ENCODE measurements at places on chromosomes 13 and 19. TPM values are rescaled to one million over a fixed set of nuclear protein-coding genes. Genes with fewer than 3 reads are reported as not detected.
A peak's percentile ranks its signal among the peaks of the same experiment; 100 is the strongest.

TUBB4A gene
- total RNA-seq: 16.8 TPM

- no peak for DNase-seq
These were observed 73.2 kb upstream of the MBNL2 start for GRCh38 chr13:97148894-97149293.

DNA sequence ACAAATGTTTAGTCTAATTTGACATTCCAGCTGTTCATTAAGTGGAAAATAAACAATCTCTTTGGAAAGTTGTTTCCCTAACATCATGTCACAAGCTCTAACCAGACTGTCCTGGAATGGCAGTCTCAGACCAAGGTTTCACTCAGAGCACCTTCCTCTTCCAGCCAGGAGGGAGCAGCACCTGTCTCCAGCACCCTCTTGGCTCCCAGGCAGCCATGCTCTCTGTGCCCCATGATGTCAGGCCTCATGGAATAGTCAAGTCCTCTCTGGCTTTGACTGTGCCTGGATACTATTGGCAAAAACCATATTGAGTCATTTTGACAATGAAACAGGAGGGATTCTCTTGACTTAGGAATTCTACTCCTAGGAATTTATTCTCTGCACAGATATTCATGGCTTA, 171.4 kb downstream of the OXGR1 start:
- no peak for DNase-seq

- no peak for DNase-seq
These were observed 94.1 kb downstream of the HSPH1 start for GRCh38 chr13:31067416-31068118.

DNA sequence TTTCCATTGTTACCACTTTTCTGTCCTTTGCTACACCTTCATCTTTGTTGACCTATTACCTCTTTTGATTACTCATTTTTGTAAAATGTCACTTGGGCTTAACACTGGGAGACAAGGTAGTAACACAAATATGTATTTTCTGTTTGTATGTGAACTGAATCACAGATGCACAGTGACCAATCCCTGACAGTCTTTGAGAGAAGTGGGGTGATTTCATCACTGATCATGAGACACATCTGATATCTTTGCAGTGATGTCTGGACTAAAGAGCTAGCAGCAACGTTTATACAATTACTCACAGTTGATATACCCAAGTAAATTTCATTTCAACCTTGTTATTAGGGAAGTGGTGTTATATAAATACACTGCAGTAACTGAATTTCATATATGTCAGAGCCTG, 1397.4 kb upstream of the SPRY2 start:
- no peak for DNase-seq

GRCh38 chr19:49469828-49470614, 4.0 kb upstream of the FLT3LG start:
- peak; percentile 75 for DNase-seq

Measured in activated B cell treated with CpG ODN at 0.5 μM for 24 hours (primary cell).